ENCODE measurements at places on chromosomes 11 and 22.

DNA sequence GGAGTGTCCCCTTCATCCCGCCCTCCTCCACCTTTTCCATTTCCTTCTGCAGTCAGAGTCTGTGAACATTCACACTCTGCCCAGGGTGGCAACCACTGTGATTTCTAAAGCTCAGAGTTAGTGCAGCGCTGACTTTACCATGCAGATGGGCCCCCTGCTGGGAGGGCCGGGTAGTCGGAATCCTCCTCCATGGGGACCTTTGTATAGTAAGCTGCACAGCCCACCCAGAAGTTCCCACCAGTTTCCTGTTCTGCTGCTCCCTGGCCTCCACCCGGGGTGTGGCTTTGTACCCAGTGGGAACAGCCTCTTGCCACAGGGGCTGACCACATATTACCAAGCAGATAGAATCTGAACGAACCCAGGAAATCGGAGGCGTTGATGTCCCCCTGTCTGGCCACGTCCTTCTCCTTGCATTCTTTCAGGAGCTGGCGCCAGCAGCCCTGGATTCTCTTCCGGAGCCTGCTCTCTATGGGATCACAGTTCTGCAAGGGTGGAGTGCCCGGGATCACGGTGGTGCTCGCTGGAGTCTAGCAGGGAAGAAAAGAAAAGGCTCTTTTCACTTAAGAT lies 125.3 kb downstream of the MPPED1 start:
- no peak for DNase-seq

GRCh38 chr11:66883016-66883965 lies 26.4 kb downstream of the LRFN4 start:
- no peak for DNase-seq

DNA sequence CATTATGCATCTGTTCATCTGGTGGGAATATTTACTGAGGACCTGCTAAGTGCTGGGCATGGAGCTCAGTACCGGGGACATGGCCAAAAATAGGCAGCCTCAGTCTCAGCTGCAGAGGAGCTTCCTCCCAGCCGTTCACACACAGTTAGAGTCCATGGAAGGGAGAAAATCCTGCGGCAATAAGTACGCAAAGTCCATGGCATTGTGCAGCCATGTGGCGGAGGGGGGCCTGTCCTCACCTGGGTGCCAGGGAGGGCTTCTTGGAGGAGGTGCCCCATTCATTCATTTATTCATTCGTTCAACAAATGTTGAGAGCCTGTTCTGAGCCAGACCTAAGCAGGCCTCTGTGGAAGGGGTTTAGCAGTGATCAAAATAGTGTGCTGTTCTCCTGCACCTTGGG lies 59.3 kb upstream of the ANO1 start:
- DNase-seq, result no peak

DNA sequence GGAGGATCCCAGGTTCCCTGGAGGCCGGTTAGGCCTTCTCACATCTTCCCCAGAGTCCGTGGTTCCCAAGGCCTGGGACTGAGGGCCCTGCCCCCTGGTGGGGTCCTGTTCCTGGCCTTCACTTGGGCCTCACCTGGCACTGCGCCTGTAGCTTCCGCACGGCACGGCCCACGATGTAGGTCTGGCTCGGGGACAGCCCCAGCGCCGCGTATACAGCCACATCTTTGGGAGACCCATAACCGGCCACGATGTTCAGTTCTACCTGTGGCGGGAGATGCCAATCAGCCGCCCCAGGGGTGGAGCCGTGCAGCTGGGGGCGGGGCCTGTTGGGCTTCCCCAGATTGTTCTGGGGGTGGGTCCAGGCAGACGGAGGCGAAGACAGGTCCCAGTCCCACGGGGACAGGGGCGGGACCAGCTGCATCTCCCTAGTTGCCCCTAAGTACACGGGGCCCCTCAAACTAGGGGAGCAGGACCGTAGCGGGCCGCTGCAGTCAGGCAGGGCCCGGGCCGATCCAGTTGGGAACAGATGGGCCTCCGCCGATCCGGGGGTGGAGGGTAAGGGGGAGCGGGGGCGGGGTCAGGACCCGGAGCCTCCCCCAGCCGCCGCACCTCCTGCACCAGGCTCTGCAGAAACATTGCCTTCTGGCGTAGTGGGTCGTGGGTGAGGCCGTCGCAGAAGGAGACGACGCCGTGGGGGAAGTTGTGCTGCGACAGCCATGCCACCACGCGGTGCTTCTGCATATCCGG lies 10.1 kb downstream of the AIP start:
- DNase-seq, result peak; percentile 23

- no peak for DNase-seq
Observed at GRCh38 chr11:117467770-117468169, 140.1 kb downstream of the CEP164 start.

- DNase-seq, result no peak
Observed at GRCh38 chr11:77126156-77126775, 1.8 kb upstream of the MYO7A start.

GRCh38 chr11:118207079-118207478 lies 17.7 kb downstream of the JAML start:
- no peak for DNase-seq

GRCh38 chr11:82989628-82990404 lies 81.9 kb downstream of the RAB30 start:
- DNase-seq, result no peak

DNA sequence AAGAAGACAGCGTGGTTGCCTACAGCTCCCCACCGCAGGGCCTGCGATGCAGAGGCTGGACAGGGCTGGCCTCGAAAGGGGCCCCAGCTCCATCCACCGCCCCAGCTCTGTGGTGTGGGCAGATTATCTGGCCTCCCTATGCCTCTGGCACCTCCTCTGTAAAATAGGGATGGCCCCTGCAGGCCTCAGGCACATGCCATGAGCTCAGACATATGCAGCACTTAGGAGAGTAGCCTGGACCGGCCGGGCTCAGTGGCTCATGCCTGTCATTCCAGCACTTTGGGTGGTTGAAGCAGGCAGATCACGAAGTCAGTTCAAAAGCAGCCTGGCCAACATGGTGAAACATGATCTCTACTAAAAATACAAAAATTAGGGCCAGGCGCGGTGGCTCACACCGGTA lies 7.4 kb downstream of the APOBEC3D start:
- DNase-seq, result no peak

- no peak for DNase-seq
Observed at GRCh38 chr11:15197696-15198095, 83.0 kb downstream of the INSC start.
